ENCODE measurements at places on chromosomes 6 and 20.
A peak's percentile ranks its signal among the peaks of the same experiment; 100 is the strongest.

DNA sequence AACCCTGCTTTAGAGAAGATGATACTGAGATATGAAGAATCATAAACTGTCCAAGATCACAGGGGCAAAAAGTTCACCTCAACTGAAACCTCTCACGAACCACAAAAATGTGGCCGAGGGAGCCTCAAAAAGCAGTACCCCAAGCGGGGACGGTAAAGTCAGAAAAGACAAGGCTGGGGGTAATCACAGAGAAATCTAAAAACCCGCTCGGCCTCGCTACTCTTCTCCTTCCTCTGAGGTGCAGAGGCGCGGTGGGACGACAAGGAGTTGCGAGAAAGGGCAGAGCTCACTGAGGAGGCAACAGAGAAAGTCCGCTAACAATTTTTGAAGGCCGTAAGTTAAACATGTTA lies 356 bp upstream of the IRAK1BP1 start:
- H3K4me3 ChIP-seq, result peak overlapping the region; percentile 94
- no peaks in the 10 kb centered on the region for H3K36me3 ChIP-seq

DNA sequence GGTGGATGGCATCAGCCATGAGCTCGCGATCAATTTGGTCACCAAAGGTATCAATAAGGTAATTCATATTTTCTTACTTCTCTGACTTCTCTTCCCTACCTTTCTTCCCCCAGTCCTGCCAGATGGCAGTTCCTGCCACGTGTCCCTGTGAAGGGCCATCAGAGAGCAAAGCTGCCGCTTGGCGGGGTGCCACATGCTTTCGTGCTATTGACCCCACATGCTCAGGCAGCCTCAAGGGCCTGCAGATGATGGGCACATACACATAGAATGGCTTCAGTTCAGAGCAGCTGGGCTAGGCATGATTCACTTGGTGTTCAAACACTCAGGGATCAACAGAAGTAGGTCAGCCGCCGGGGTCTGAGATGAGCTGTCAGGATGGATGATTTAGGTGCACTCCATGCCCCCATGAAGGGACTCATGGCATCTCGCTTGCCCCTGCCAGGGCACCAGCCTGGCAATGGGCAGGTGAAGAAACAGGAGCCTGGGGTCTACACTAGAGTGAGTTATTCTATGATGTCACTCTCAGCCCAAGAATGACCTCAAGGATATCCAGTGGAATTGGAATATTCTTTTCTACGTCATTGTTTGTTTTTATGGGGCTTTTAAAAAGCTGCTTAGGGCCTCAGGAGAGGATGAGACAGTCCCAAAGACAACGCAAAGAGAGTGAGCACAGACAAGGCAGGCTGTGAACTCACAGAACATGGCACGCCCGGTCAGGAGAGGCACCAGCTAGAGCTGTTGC lies 25.5 kb downstream of the BANF2 start:
- H3K27ac ChIP-seq, result no peak overlapping the region
- DNase-seq, result no peak
- H3K4me1 ChIP-seq, result no peaks in the 10 kb centered on the region
- H3K27me3 ChIP-seq, result no peaks in the 10 kb centered on the region
- no peak overlapping the region for H3K4me3 ChIP-seq
- no peaks in the 10 kb centered on the region for H3K36me3 ChIP-seq

- H3K36me3 ChIP-seq, result no peaks in the 10 kb centered on the region
- no peak overlapping the region for H3K27ac ChIP-seq
- no peaks in the 10 kb centered on the region for H3K4me1 ChIP-seq
- DNase-seq, result no peak
- H3K4me3 ChIP-seq, result no peak overlapping the region
- no peaks in the 10 kb centered on the region for H3K27me3 ChIP-seq
Measured at GRCh38 chr20:12237772-12238171, 320.1 kb downstream of the BTBD3 start.

DNA sequence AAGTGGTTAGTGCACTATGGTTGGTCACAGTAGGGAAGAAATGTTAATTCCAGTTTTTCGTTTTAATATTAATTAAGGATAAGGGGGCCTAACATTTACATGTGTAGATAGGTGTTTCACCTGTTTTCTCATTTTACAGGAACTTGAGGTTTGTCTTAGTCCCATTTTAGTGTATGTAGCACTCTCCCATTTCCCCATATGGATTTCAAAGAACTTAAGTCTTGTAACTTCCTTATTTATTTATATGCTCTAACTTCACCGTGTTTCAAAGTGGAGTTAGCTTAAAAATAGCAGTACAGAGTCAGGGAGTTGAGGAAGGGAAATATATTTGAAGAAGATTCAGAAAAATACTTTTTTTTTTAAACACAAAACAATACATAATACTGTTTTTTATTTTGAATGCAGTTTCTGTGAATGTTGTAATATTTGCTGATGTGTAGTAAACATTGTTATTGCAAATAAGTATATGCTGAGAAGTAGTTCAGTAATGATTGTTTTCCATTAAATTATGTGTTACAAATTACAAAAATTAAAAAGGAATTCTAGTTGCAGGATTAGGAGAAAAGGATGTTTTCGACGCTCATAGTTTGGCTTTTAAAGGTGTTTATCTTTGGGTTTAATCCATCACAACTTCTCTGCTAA lies 3.5 kb downstream of the SCAF8 start:
- H3K27ac ChIP-seq, result no peak overlapping the region
- H3K27me3 ChIP-seq, result no peaks in the 10 kb centered on the region
- no peaks in the 10 kb centered on the region for H3K36me3 ChIP-seq
- H3K4me1 ChIP-seq, result peaks cover 56% of the 10 kb centered on the region
